NCI-H1092 treated with DMSO at 0.1 percent for 48 hours (cell line): ENCODE measurements at places on chromosomes 1 and 21.

- DNase-seq = no peak
Measured at GRCh38 chr1:68083686-68084085, 33.3 kb upstream of the DIRAS3 start.

GRCh38 chr1:78184460-78185072 lies 138.8 kb downstream of the GIPC2 start:
- no peak for DNase-seq

DNA sequence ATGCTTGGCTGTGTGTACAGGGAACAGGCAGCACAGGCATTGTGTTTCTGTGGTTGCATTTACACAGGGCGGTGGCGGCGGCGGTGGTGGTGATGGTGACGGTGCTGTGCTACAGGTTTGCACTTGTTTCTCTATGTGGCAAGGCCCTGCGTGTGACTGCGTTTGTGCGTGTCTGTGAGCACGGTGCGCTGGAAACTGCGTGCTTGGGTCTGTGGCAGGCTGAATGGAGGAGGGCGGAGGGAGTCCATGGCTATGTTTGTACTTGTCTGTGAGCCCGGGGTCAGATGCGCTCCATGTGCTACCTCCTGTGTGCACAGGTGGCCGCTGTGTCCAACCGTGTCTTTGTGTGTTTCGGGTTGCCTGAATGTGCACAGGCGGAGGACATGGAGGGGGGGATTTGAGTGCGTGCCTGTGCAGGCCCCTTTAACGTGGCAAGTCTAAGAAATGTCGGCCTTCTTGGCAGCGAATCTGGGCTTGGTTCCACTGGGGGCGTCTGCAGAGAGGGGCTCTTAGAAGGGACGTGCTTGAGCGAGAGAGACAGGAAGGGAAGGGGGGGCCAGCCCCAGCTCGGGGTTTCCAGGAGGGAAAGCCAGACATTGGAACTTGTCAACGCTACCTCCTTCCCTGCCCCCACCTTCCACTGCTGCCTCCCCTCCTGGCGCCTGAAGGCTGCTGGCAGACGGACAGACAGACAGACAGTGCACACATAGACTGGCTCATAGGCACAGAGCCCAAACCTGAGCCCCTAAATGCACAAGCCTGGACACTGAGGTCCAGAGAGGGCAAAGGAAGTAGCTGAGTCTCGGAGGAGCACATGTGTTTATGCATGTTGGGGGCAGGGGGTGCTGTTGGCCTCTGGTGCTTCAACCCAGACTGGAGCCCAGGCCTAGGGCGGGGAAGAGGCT lies 32.7 kb upstream of the WASF2 start:
- DNase-seq = peak; percentile 89

GRCh38 chr1:202860744-202861419 lies 28.1 kb downstream of the RABIF start:
- peak; percentile 68 for DNase-seq

DNA sequence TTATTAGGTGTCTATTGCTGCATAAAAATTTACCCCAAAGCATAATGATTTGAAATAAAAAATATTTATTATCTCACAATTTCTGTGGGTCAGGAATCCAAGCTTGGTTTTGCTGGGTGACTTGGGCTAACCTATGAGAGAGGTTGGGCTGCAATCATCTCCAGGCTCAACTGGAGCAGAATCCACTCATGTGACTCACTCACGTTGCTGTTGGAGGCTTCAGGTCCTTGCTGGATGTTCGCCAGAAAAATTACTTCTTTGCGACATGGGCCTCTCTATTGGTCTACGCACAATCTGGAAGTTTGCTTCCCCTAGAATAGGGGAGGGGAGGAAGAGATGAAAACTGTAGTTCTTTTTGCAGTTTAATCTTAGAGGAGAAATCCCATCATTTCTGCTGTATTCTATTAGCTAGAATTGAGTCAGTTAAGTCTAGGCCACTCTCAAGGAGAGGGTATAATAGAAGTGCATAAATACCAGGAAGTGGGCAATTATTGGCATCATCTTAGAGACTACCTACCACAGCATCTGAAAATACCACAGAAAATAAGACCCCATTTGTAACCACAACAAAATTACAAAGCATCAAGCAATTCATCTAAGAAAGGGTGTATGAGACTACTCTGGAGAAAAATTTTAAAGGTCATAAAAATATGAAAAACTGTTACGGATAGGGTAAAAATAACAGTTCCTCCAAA lies 5.7 kb upstream of the FASLG start:
- no peak for DNase-seq

DNA sequence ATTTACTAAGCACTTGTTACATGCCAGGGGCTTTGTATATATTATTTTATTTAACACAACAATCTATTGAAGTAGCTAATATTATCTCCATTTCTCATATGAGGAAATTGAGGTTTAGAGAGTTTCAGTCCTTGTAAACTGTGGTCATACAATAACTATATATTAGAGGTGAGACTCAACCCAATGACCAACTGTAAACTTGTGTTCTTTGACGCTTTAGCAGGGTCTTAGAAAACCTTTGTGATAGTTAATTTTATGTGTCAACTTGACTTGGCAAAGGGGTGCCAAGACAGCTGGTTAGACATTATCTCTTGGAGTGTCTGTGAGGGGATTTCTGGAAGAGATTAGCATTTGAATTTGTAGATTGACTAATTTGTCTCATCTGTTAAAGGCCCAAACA lies 252.4 kb upstream of the B3GALT2 start:
- DNase-seq = no peak

- DNase-seq = no peak
Measured at GRCh38 chr1:178275049-178275448, 181.1 kb downstream of the RASAL2 start.

- DNase-seq = peak; percentile 15
Measured at GRCh38 chr1:33036051-33036525, 595 bp downstream of the AK2 start.

DNA sequence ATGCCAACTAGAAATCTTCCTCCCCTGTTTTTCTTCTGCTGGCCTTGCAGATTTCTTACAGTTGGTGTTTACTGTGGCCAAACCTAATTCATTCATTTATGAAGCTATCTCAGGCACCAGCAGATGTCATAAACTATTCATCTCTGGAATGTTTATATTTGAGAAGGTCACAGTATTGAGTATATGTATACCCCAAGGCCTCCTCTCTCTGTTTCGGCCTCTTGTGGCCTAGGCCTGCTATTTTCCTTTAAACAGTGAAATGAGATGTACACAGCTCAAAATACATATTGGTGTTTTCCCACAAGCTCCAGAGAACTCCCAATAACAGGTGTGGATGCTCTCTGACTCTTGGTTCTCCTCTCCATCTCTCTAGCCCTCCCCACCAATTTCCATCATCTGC lies 520.7 kb upstream of the CAMK1G start:
- DNase-seq = no peak
